ENCODE measurements at places on chromosomes 7 and 10. TPM values are rescaled to one million over a fixed set of nuclear protein-coding genes. Genes with fewer than 3 reads are reported as not detected.

SFXN2 gene
- 4.7 TPM for total RNA-seq

NKX1-2 gene
- total RNA-seq, result 1.1 TPM

DNA sequence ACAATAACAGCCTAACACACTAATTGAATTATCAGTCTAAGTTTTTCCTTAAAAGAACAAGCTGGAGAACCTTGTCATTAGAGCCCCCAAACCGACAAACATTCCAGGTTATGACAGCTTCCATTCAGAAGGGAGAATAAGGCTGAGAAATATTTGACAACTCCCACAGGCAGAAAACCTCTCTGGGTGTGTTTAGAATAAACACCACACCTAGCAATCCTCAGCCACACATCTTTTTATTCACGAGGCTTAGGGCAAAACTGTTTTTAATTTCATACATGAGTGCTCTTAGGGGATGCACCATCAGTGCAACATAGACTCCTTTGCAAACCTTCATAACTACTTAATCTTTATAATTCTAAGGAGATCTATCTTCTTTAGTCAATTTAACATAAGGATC is 24.2 kb downstream of the STN1 start:
- no peak for DNase-seq

NUTM2E gene
- total RNA-seq, result 0.72 TPM

PRRT4 gene
- total RNA-seq, result 1.7 TPM

FOXI2 gene
- 0.58 TPM for total RNA-seq

- DNase-seq, result no peak
Measured at GRCh38 chr7:157970744-157971143, 616.9 kb downstream of the PTPRN2 start.

OR2A12 gene
- total RNA-seq, result not detected

- peak; percentile 92 for DNase-seq
Measured at GRCh38 chr7:151008511-151009323, 15.6 kb downstream of the ATG9B start.

DNA sequence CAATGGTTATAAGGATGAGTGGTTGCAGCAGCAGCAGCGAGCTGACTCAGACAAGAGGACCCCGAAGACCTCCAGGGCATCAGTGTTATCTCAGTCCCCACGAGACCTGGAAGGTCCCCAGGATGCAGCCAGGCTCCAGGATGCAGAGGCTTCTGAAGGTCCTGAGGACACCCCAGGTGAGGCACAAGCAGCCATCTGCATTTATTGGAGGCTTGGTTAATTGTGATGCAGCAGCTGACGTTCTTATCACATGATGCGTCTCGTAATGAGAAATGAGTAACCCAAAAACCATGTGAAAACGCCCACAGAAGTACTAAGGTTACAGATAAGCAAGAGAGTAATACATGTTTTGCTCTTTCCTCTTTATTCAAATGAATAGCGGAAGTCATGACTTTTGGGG is 17.4 kb downstream of the C7orf57 start:
- no peak for DNase-seq

GRCh38 chr7:67387851-67388250 is 391.2 kb downstream of the TYW1 start:
- DNase-seq, result no peak

- DNase-seq, result no peak
Measured at GRCh38 chr10:15792777-15793176, 67.5 kb downstream of the MINDY3 start.

GRCh38 chr7:22823142-22823497 is 471 bp upstream of the TOMM7 start:
- no peak for DNase-seq

- DNase-seq, result no peak
Measured at GRCh38 chr10:78702876-78703275, 365.9 kb upstream of the ZMIZ1 start.

CPN1 gene
- not detected for total RNA-seq

DNA sequence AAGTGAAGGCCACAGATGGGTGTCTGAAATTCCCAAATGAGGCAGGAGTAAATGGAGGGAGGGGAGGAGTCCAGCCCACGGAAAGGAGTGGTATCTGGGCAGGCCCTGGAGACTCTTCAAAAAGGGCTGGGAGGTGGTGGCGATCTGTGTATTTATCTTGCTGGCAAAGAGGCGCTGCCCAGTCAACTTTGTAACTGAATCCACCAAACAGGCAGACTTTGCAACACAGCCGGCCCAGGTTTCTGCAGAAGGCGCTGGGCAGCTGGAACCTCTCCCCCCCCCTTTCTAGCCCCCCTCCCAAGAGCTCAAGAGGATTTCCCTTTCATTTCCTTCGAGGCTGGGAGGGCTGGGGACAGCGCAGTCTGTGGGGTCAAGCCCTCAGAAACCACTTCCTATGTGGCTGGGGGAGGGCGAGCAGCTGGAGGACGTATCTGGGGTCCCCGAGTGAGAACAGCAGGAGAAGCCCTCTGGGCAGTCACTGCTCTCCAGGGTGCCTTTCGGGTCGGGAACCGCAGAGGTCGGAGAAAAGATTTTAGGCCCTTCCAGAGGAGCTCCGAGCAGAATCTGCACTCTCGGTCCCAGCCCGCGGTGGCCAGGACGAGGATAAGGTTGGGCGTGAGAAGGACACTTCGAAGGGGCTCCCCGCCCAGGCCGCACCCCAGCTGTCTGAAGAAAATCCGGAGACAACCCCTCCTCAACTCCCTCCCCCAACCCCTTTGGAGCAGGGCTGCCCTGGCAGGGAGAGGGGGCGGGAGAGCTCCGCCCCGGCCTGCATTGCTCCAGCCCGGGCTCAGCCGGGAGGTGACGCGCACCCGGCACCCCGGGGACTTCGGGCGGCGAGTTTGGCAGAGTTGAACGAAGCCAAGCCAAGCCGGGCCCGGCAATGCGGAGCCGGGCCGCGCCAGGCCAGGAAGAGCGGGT is 965 bp downstream of the ZCCHC24 start:
- no peak for DNase-seq

DRGX gene
- total RNA-seq, result not detected

DNA sequence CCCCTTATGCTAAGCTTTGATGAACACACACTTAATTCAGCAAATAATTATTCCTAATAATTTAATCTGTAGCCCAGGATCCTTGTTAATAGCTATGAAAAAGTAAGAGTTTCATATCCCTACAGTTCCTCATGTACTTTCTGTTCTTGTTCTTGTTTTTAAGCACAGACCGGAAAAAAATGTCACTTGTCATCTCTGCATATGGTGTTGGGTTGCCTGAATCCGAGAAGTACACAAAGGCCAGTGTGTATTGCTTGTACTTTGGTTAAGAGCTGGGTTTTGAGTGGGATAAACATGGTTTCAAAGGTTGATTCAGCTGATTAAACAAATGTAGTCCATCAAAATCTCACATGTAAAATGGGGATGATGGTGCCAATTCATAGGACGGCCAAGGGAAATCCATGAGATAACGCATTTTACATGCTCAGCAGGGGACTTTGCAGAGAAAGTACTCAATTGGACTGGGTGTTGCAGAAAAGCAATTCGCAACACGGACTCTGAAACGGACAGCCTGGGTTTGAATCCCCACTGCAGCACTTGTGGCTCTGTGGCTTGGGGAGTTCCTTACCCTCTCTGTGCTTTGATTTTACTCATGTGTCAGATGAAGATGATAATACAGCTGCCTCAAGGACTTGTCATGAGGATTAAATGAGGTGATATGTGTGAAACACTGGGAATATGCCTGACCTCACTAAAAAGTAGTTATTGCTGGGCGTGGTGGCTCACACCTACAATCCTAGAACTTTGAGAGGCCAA is 71.7 kb downstream of the MAP3K8 start:
- DNase-seq, result no peak

TAF6 gene
- total RNA-seq, result 74.3 TPM

DNA sequence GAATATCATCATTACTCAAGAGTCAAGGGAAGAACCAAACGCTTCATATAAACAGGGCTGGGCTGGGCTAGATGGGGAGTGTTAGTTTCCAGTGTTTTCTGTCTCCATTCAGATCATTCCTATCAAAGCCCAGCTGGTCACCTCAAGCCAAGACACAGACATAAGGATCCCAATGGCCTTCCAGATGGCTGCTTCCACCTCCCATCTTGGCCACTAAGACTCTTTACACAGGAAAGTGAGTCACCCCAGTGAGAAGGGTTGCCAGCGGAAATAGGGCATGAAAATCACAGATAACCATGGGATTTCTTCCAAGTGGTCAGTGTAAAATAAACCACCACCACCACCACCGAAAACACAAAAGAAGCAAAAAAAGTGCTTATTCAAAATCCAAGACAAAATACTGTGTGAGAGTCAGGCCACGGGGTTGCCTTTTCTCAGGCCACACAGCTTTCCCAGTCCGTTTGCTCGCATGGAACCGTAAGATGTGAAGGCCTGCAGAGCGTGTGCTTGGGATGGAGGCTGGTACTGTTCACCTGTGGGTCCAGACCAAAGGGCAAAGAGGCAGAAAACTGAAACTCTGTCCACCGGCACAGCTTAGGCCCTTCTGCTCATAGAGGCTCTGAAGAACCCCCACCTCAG is 5.6 kb downstream of the PRSS2 start:
- DNase-seq, result no peak

ALOX5 gene
- 16.0 TPM for total RNA-seq

CALHM1 gene
- total RNA-seq, result not detected

MMP21 gene
- not detected for total RNA-seq

- DNase-seq, result no peak
Measured at GRCh38 chr10:21289271-21289670, 236.2 kb downstream of the SKIDA1 start.

DNA sequence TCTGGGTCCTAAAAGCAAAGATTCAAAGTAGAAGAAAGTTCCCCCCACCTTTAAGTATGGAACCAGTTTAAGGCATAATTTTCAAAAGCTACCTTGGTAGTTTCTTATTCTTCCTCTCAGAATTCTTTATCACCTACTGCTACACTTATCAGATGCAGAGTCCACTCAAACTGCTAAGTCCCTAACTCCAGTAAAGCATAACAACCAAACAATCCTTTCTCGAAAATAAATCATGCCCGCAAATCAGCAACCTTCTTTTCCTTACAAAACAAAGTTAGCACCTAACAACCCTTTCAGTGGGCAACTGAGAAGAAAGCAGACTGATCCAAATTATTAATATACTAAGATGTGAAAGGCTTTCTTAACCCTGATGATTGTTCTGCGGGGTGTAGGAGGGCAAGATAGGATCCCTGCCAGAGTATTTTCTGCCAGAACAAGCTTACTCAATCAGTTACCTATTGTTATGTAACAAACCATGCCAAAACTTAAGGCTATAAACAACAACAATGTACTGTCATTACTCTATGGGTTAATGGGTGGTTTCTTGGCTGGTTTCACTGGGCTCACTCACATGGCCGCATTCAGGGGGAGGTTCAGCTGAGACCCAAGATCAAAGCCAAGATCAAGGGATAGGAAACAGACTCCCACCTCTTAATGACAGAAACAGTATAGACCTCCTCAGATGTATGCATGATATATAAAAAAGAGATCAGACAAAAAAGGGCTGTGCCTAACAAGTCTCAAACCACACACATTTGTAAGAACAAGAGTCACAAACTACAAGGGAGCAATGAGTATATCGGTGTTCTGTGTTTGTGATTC is 42.0 kb downstream of the CCDC6 start:
- DNase-seq, result no peak

DNA sequence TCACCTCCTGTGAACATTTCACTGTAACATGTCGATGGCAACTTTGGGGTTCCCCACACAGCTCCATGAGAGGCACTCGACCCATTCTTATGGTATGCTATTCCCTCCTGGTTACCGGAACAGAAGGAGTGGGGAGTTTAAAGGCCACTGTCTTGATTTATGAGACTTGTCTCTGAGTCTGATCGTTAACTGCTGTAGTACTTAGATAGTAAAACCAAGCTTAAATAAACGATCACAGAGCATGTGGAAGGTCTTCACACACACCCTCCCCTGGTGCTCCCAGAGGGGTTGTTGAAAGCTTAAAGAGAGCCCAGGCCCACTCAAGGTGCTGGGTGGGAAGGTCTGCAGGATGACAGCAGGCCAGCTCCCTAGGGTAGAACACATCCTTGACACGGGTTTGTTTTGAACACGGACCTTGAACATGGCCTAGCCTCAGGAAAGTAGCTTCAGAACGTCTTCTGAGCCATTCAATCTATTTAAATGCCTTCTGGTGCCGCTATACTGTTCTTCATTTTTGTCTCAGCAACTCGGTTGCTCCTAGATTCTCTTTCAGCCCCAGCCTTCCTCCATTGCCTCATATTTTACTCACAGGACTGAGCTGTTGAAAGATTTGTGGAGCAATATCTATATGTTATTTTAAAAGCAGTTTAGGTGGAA is 335.3 kb downstream of the FGFR2 start:
- no peak for DNase-seq

BICC1 gene
- 5.0 TPM for total RNA-seq

SFMBT2 gene
- total RNA-seq, result 3.3 TPM

DNA sequence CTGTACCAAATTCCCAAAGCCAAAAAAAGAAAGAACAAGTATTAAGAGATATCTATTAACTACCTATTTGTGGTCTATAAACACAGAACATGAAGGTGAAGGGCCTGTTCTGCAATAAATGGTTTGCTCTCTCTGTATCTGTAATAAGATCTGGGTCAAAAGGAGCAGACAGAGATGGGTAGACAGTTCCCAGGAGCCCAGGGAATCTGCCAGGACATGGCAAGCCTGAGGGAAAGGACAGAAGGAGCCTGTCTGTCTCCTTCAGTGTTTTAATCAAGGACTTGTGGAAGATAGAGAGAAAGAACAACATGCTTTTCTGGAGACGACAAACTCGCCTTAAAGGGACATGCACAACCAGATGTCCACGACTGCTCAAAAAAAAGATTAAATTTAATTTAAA is 165.7 kb downstream of the ELMO1 start:
- no peak for DNase-seq

- no peak for DNase-seq
Measured at GRCh38 chr10:3778692-3779157, 6.3 kb downstream of the KLF6 start.

PBLD gene
- 2.3 TPM for total RNA-seq

All from lower leg skin (tissue), 4 donors.